ENCODE measurements at places on chromosomes 13 and 19.

DNA sequence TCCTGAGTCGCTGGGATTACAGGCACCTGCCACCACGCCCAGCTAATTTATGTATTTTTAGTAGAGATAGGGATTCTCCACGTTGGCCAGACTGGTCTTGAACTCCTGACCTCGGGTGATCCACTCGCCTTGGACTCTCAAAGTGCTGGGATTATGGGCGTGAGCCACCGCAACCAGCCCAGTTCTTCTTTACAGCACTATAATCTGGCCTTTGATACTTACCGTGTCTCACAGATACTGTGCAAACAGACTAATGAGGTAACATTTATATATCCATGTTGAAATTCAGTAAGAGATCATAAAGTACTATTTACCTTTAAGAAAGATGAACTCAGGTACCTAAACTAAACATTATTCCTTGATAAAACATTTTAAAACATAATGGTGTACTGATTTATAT, 121.8 kb upstream of the PRR20A start:
- no peak for DNase-seq

GRCh38 chr19:29216021-29216420, 3.1 kb upstream of the UQCRFS1 start:
- no peak for DNase-seq

DNA sequence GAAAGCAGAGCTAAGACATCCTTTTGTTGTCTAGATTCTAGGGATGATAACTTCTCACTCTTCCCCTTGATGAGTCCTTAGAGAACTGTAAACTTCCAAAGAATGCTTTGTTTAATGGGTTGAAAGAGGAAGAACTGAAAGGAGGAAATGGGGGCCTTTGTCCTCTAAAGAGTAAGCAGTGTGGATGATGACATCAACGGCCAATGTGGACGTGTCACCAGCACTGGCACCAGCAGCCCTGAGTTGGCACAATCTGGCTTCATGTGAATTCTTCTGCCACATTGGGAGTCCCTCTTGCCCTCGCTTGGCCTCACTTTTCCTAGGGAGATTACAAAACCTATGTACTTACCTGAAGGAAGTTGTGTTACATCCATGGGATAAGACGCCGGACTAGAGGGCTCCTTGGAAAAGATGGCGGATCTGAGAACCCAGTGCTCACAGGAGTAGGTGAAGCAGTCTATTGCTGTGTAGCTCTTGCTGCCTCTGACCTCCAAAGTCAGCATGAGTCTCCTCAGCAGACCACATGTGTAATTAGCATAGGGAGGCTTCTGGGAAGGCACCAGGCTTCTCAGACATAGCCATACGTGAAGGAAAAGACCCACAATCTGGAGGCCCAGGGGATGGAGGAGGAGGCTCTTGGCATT, 62.8 kb downstream of the RGCC start:
- DNase-seq, result peak; percentile 7

- no peak for DNase-seq
Measured at GRCh38 chr13:29589234-29589633, 6.3 kb downstream of the SLC7A1 start.

- DNase-seq, result no peak
Measured at GRCh38 chr13:44895264-44895952, 93.9 kb downstream of the NUFIP1 start.

GRCh38 chr13:71864094-71864985, 2.7 kb downstream of the DACH1 start:
- DNase-seq, result peak; percentile 88

- DNase-seq, result no peak
Measured at GRCh38 chr19:19417046-19417445, 11.6 kb downstream of the GATAD2A start.

- DNase-seq, result no peak
Measured at GRCh38 chr13:95296326-95296925, 4.8 kb downstream of the ABCC4 start.

DNA sequence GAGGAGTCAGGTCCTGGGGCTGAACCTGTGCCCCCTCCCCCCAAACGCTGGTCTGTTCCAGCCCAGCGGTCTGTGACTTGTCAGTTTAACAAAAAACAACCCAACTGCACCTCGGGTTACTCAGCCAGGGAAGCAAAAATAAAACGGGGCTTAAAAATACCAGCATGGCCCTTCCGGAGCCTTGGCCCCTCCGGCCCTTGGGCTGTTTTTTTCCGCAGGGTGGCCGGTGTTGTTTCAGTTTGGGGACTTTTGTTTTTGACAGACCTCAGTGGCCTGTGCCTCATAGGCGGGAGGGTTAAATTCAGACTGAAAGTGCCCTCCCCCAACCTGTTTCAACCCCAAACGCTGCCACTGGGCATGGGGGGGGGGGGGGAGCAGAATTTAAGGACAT, 4.0 kb downstream of the TCF3 start:
- no peak for DNase-seq
